NCI-H2227 treated with DMSO at 0.1 percent for 48 hours (cell line): ENCODE measurements at places on chromosomes 7 and 10.
A peak's percentile ranks its signal among the peaks of the same experiment; 100 is the strongest.

- no peak for DNase-seq
Observed at GRCh38 chr7:124702385-124702784, 63.2 kb downstream of the GPR37 start.

GRCh38 chr7:155965010-155965409 lies 152.7 kb upstream of the SHH start:
- no peak for DNase-seq

DNA sequence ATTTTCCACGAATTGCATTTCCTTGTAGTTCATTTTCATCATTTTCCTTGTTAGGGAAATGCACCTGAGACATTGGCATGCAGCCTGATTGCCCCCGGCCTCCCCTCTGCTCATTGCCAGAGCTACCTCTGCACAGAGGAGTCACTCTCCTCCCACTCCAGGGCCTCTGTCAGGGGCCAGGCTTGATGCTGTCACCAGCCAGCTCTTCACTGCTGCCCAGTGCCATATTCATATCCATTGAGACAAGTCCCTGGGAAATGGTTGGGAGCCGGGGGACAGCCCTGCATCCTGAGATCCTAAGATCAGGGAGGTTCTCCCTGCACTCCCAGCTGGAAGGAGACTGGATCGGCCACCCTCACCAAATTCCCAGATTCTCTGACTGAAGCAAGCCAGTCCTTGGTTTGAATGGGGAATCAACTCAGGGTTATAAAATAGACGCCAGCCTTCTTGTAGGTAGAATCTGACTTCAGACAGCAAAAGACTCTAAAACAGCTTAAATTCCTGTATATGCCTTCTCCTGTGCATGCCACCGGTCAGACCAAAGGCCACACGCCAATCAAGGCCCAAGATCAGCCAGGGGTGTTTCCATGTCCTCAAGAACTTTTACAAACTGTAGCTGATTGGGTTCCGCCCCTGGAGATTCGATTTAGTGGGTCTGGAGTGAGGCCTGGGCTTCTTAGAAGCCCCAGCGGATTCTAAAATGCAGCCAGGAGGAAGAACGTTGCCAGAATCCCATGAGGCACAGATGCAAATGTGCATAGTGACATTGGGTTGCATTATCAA lies 86.5 kb downstream of the PARP12 start:
- no peak for DNase-seq

GRCh38 chr10:72746426-72747363 lies 54.8 kb downstream of the MCU start:
- no peak for DNase-seq

GRCh38 chr7:69633122-69633831 lies 35.0 kb downstream of the AUTS2 start:
- no peak for DNase-seq

- DNase-seq, result no peak
Observed at GRCh38 chr10:35005868-35006267, 84.3 kb downstream of the CUL2 start.

GRCh38 chr10:63819753-63820329 lies 298.6 kb downstream of the REEP3 start:
- peak; percentile 33 for DNase-seq

GRCh38 chr10:98586096-98586495 lies 139.4 kb upstream of the HPS1 start:
- no peak for DNase-seq

DNA sequence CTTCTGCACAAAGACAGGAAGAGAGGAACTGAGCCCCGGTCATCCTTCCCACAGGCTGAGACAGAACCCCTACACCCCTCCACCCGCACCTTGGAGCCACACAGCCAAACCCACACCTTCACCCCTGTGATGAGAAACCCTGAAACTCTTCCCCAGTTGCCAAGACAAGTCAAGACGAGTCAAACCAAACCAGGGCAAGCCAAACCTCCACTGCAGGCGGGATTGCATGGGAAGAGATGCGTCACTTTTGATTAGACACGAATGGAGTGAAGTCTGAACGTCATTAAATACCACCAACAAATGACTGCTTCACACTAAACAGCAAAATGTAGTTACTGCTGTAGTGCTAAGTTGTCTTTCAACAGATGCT lies 73.8 kb downstream of the PRPF18 start:
- no peak for DNase-seq

GRCh38 chr10:71562904-71563303 lies 156.7 kb downstream of the C10orf105 start:
- no peak for DNase-seq

DNA sequence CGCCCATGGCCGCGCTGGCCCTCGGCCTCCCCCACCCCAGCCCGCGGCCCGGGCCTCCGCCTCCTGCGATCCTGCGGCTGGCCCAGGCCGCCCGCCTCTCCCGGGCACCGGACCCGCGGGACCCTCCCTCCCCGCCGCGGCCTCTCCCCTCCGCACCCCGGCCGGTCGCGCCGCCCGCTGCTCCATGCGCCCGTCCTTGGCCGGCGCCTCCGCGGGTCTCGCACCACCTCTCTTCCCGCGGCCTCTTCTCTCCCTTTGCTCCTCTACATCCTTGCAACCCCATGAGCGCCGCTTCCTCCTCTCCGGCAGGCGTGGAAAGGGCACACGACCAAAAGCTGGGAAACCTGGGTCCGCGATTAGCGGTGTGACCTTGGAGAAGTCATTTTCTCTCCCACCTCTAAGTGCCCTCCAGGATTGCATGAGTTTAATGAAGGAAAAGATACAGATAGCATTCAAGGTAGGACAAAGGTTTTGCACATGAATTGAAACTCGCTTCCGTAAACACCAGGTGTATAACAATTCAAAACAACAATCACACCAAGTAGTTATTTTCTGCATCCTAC lies 448 bp upstream of the SRPK2 start:
- DNase-seq, result peak; percentile 36

DNA sequence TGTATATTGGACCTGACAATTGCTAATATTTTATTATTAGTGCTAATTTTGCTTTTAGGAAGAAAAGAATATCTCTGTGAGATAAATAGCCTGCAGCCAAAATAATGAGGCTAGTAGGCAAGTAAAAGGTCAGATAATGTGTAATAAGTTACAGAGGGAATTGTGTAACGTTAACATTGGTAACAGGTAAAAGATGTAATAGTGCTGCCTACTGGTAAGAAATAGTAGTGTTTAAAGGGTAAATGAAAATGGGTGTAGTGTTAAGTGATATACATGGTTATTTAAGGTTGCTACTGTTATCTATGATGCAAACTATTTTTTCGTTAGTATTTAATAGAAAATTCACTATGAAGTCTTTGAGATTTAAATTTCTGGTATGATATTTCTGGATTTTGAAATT lies 9.2 kb upstream of the FOXP2 start:
- DNase-seq, result no peak

GRCh38 chr10:123262456-123262855 lies 108.3 kb downstream of the BUB3 start:
- no peak for DNase-seq

GRCh38 chr7:54796150-54796549 lies 37.1 kb upstream of the SEC61G start:
- DNase-seq, result no peak

DNA sequence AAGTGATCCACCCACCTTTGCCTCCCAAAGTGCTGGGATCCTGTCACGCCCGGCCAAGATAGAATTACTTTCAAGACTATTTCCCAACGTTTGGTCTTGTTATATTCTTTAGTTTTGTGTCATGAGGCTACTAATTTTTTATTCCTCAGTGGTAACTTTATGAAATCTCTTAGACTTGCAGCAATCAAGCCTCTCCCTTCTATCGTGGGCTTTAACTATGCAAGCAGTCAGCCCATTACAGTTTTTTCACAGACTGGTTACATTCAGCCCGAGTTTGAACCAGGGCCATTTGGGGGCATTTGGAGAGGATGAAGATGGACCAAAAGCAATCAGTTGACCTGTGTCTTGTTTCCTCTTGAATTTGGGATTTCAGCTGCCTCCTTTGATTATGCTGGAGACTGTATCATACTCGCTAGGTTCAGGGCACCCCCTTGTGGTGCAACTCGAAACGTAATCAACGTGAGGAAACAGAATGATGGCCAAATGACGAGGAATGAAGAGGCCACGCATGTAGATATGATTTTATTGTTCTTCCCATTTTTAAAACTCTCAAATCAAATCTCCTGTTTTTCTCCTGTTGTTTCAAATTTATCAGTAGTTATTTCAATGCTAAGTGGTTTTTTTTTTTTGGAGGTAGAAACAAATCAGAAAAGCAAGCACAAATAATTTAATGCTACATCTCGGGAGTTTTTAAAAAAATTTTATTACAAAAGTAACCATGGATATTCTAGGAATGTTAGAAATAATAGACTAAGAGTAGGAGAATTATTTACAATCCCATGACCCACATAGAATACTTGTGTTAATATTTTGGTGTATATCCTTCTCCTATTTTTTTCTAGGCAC lies 151.6 kb downstream of the KIAA1217 start:
- peak; percentile 23 for DNase-seq
